NCI-H510A treated with DMSO at 0.1 percent for 48 hours (cell line): ENCODE measurements at places on chromosomes 2 and 18.

DNA sequence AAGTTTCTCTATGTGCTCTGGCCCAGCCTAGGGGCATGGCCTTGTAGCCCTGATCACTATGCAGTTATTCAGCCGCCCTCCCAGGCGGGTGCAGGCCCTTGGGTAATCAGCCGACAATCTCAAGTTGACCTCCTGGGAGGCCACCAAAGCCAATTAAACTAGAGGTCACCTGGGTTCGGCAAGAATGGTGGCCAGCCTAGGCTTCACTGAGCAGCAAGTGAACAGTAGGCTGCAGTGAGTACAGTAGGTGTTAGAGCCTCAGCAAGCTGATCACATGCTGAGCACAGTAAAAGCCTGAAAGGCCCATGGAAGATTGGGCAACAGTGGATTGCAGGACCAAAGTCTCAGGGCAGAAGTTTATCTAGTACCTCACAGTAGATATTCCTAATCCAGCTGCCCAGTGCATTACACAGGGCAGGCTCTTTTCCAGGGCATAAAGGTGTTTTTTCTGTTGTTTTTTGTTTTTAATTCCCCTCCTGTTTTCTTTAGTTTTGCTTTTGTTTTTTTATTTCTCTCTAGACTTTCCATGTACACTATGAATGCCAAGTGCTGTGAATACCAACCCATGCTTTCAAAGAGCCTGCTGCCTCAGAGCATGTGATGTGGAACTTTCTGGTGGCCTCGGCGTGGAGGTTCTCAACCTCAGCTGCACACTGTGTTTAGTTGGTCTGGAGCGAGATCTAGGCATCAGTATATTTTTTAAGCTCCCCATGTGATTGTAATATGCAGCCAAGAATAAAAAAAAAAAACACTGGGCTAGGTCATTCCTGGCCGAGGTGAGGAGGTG is 55.9 kb upstream of the ATL2 start:
- DNase-seq: no peak

GRCh38 chr2:10536569-10537133 is 88.5 kb upstream of the ODC1 start:
- no peak for DNase-seq

- no peak for DNase-seq
Observed at GRCh38 chr2:119550856-119551255, 6.6 kb downstream of the CFAP221 start.

- DNase-seq: no peak
Observed at GRCh38 chr2:218026676-218027425, 24.1 kb upstream of the TNS1 start.

- DNase-seq: no peak
Observed at GRCh38 chr2:19490846-19491435, 132.5 kb upstream of the OSR1 start.

GRCh38 chr2:134581877-134582546 is 136.8 kb downstream of the TMEM163 start:
- no peak for DNase-seq

GRCh38 chr2:69449906-69450305 is 12.7 kb upstream of the NFU1 start:
- DNase-seq: no peak

DNA sequence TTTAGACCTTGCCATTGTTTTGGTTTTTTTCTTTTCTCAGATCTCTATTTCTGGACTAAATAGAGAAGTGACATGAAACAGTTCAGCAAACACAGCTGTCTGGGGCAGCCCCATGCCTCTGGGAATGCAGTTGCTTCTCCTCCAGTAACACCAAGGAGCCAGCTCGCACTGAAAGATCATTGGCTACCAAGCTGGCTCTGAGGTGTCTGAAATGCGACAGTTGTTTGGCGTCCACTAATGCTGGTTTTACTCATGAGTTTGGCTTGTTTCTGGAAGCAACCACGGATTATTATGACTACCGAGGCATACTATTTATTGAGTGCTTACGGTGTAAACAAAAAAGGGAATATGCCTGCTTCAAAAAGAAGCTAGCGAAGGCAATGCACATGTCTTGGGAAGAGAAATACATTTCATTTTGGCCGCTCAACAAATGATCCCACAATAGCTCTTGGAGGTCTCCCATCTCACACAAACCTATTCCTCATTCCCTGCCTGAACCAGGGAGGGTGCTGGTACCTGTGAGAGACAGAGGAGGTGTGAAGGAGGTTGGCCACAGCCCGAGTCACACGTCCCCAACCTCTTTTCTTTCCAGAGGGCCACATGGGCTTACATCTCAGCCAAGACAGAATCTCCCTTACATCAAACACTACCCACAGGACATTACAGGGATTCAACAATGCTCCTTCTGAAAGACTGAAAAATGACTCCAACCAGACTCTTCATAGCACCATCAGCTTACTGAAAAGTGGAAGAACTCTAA is 37.5 kb upstream of the NEB start:
- DNase-seq: no peak

- DNase-seq: no peak
Observed at GRCh38 chr2:72205504-72205881, 57.8 kb upstream of the CYP26B1 start.

DNA sequence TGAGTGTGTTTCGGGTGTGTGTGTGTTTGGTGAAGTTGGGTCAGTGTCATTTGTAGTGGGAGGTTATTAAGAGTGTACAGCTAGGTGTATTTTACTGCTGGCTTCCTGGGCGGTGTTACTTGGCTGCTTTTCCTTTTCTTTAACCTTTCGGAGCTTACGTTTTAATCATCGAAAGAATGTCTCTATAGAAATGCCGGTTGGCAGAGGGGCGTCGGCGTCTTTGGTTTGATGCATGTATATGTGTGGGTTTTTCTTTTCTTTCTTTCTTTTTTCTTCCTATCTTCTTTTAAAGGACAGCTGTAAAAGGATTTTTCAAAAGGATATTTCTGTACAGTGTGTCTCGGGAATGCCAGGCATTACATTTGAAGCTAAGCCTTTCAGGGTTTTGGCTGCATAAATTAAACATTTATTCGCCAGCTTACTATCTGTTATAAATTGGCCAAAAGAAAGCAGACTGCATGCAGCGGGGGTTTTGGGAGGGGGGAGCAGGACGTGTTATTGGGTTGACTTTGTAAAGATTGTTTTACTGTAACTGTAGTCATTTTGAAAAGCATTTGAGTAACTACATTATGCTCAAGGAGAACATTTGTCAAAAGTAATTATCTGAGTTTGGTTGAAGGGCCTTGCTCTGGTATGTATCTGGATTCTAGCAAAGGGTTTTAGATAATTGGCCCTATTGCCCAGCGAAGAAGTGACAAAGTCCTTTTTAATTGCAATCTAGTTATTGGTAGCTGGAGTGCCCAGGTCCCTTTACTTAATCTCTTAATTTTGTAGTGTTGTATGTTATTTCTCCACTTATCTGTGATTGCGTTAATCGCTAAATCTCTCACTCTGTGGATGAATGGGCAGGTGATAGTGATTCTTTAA is 1.6 kb downstream of the ASXL3 start:
- DNase-seq: peak; percentile 90

GRCh38 chr2:165015052-165015642 is 59.8 kb upstream of the SLC38A11 start:
- peak; percentile 25 for DNase-seq

DNA sequence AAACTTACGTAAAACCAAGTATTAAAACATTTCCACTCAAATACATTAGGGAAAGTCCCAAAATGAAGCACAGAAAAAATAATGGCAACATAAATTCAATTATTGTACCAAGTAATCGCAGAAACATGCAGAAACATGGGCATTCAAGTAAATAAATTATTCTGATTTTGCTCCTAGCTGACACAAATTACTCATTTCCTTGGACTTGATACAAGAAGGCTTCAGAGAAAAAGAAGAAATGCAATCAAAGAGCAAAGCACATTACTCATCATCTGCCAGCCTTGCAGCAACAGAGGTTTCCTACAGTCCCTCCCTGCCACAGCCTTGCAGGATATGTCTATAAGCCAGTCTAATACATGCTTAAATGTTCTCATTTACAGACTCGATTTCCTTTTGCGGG is 439.8 kb upstream of the LYPD1 start:
- DNase-seq: no peak

GRCh38 chr2:152437276-152438108 is 102.5 kb downstream of the FMNL2 start:
- no peak for DNase-seq

DNA sequence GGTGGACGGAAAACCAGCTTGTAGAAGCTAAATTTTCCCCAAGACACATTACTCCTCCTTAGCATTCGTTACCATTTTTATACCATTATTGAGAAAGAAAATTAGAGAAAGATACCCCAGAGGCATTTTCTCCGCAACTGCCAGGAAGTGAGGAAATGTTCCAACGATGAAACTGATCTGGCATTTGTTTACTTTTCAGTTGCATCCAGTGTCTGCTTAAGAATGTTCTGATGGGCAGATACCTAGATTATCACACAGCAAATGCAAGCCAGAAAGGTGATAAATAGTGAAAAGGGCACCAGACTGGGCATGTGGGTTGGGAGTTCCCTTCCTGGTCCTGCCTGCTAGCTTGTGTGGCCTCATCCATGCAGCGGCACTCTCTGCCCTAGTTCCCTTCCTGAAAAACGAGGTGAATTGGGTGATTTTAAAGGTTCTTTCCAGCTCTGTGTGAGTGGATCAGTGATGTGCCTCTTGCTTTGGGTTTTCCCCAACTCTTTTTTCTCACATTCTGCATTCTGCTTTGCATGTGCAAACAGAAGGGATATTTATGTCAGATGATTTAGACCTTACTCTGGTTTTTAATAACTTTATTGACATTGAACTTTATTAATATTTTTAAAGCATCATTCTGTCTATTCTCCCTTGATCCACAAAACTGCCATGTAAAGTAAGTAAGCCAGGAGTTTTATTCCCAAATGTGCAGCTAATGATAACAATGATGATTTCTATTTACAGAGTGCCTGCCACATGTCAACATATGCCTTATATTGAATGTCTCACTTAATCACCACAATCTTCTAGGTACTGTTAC is 139.6 kb downstream of the INSIG2 start:
- DNase-seq: no peak

- DNase-seq: no peak
Observed at GRCh38 chr2:231745303-231746038, 35.6 kb downstream of the PDE6D start.

- DNase-seq: no peak
Observed at GRCh38 chr2:54952425-54952824, 97.8 kb downstream of the RTN4 start.

DNA sequence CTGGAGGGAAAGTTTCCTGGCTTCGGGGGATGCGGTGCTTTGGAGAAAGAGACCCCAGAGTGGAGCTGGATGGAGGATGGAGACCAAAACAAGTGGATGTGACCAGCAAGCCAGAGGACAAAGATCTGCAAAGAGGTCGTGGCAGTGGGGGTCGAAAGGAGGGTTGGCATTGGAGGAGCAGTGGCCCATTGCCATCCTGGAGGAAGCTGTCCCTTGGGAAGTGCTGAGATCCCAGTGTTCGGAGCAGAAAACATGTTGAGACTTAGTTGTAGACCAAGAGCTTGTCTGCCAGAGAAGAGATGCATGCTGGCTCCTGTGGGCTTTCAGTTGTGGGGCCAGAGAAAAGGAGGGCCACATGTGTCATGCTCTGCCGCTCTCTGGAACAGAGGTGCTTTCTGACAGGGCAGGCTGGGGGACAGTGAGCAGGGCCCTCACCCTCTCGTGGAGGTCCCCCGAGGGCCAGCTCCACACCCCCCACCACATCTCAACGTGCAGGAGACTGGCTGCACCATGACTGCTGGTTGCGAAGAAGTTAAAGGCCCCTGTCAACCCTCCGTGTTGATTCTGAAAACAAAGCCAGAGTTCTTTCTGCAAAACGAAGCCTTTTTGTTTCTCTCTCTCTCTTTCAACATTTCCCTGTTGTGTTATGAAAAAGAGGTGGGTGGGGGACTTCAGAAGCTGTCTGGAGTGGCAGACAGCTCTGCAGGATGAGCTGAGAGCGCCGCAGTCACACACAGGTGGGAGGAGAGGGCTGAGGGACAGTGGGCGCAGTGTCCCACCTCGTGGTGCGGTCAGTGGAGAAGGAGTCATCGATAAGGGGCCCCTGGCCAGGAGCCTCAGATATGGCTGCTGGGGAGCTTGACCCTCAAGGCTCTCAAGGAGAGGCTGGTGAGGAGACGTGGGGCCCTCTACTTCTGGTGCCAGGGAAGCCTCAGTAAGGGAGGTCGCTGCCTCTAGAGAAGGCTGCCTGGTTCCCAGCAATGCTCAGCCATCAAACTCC is 77.6 kb upstream of the BCL2L11 start:
- DNase-seq: no peak

GRCh38 chr2:190863946-190864345 is 16.7 kb upstream of the GLS start:
- peak; percentile 99 for DNase-seq

- no peak for DNase-seq
Observed at GRCh38 chr2:30649278-30649677, 158.0 kb downstream of the CAPN13 start.

- no peak for DNase-seq
Observed at GRCh38 chr2:211598238-211598637, 940.4 kb downstream of the ERBB4 start.

GRCh38 chr2:7243276-7243675 is 326.1 kb downstream of the RNF144A start:
- DNase-seq: no peak

DNA sequence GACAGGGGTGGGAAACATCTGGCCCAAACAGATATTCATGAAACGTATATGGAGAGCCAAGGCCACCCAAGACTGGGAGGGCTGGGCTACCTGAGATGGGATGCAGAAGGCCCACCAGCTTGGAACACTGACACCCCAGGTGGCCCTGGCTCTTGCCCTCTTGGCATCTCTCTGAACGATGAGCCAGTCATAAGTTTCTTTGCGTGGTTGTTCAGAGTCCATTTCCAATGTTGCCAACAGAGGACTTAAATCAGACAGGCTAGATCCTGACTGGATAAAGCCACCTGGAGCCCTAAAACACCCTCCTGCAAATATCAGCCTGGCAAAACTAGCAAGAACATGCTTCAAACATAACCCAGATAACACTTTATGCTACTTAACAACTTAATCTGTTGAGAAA is 42.6 kb downstream of the LPIN2 start:
- no peak for DNase-seq

- no peak for DNase-seq
Observed at GRCh38 chr2:124026503-124026902, 1.4 kb downstream of the CNTNAP5 start.

GRCh38 chr2:239569401-239570090 is 168.7 kb upstream of the HDAC4 start:
- no peak for DNase-seq

- DNase-seq: no peak
Observed at GRCh38 chr2:65450393-65450792, 18.0 kb upstream of the SPRED2 start.

GRCh38 chr2:86039178-86039962 is 66.3 kb downstream of the POLR1A start:
- DNase-seq: no peak

DNA sequence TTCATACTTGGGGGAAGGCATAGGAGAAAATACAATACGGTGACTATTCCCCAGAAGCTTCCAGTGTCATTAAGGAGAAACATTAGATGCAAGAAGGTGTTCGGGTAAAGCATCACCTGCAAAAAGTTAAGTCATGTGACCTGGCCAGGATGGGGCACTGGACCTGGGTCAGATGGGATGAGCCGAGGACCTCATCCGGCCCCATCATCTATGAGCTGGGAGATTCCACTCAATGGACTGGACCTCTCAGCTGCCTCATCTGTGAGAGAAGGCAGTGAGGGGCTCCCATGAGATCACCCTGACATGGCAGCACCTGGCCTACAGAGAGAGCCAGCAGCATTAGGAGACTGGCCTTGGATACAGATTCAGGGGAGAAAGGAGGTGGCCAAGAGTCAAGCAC is 111.4 kb upstream of the TEX51 start:
- DNase-seq: no peak

GRCh38 chr2:237759176-237759575 is 39.4 kb upstream of the RBM44 start:
- no peak for DNase-seq

GRCh38 chr2:65727381-65727780 is 295.0 kb upstream of the SPRED2 start:
- DNase-seq: no peak

GRCh38 chr18:30150586-30151250 is 891.8 kb downstream of the DSC3 start:
- DNase-seq: no peak
